ENCODE measurements at places on chromosomes 5 and 9. TPM values are rescaled to one million over a fixed set of nuclear protein-coding genes. Genes with fewer than 3 reads are reported as not detected.

Gene CCDC171
- 1.8 TPM for total RNA-seq

Gene PROB1
- total RNA-seq, result 3.1 TPM

Gene RANBP3L
- not detected for total RNA-seq

Gene MCTP1
- 29.3 TPM for total RNA-seq

Gene ABCA1
- total RNA-seq, result 0.15 TPM

Gene FAM174A
- total RNA-seq, result 15.4 TPM

Gene ADAMTS13
- total RNA-seq, result 6.1 TPM

- no peak for DNase-seq
Measured at GRCh38 chr5:131210151-131210510, 39.4 kb downstream of the LYRM7 start.

DNA sequence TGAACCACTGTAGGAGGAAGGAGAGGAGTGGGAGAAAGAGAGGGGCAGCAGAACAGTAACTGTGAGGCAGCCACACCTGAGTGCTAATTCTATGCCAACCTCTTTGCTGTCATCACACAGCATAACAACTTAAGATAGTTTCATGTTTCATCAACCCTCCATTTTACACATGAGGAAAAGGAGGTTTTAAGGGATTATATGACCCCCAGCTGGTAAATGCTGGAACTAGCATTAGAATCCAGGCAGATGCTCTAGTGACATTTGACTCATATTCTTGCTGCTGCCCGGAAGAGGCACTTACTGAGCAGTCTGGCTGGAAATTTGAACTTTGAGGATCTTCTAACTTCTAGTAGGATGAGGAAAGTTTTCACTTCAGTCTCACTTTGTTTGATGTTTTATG lies 24.1 kb upstream of the VLDLR start:
- DNase-seq, result no peak

GRCh38 chr5:83467371-83468035 lies 4.0 kb upstream of the VCAN start:
- DNase-seq, result no peak

DNA sequence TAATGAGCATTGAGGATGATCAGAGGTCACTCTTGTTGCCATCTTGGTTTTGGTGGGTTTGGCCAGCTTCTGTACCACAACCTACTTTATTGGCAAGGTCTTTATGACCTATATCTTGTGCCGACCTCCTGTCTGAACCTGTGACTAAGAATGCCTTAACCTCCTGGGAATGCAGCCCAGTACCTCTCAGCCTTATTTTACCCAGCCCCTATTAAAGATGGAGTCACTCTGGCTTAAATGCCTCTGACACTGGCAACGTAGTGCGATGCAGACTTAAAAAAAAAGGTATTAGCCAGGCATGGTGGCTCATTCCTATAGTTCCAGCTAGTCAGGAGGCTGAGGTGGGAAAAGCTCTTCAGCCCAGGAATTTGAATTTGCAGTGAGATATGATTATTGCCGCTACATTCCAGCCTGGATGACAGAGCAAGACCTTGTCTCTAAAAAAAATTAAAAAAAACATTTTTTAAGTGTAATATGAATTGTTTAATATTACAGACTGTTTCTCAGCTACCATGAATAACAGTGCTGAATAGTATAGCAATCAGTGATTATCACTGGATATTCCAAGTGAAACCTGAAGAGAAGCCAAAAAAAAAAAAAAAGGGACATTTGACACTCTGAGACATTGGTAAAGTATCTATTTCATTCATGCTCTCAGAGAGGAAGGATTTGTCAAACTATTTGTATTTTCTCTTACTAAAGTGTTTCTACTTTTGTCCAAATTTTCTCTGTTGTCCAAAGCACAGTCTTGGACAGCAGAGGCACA lies 18.3 kb upstream of the STOM start:
- DNase-seq, result no peak

DNA sequence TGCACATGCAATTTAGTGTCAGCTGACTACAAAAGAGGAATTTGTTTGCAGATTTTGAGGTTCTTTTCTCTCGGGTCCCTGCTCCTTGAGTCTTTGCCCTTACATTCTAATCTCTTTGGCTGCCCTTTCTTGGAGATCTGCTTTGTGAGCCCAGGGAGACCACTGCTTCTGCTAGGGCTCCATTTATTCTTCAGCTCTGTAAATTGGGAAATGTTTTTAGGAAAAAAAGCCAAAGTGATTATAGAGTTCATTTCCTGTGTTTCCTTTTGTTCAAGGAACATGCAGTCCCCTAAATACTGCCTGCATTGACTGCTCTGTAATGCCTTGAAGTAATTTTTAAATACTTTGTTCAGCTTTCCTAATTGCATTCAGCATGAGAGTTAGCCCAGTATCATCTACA lies 197.4 kb downstream of the CSNK1G3 start:
- DNase-seq, result no peak

- DNase-seq, result no peak
Measured at GRCh38 chr5:90329911-90330310, 79.6 kb downstream of the CETN3 start.

- peak; percentile 91 for DNase-seq
Measured at GRCh38 chr9:114082017-114082762, 4.1 kb upstream of the AMBP start.

GRCh38 chr5:171640480-171640879 lies 145.1 kb upstream of the SMIM23 start:
- no peak for DNase-seq

GRCh38 chr5:124652892-124653441 lies 93.5 kb downstream of the ZNF608 start:
- no peak for DNase-seq

DNA sequence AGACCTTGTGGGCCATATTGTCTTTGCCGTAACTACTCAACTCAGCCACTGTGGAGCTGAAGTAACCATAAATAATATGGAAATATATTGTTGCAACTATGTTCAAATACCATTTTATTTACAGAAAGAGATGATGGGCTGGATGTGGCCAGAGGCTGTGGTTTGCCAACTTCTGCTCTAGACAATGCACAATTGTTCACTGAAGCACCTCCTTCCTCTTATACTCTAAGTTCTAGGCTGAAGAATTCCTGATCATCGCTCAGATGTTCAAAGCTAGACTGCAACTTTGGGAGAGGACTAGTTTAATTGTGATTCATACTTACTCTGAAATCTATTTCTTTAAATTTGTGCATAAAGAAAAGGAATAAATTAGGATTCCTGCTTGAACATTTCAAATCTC lies 245.0 kb downstream of the TAF11L14 start:
- DNase-seq, result no peak

DNA sequence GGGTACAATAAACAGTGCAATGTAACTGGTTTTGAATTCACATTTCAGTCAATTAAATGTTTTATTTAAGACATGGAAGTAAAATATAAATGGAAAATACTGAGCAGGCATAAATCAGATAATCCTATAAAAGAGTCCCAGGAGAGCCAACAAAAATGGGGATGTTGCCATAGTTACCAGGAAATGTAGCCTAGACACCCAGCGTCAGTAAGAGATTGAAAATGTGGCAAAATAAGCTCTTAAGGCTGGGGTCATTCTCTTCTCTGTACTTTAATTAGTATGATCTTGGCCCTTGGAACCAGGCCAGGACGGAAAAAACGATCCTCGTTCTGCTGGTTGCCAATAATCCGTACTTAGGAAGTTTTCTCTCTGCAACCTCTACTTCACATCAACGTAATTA lies 18.9 kb upstream of the RASEF start:
- no peak for DNase-seq

DNA sequence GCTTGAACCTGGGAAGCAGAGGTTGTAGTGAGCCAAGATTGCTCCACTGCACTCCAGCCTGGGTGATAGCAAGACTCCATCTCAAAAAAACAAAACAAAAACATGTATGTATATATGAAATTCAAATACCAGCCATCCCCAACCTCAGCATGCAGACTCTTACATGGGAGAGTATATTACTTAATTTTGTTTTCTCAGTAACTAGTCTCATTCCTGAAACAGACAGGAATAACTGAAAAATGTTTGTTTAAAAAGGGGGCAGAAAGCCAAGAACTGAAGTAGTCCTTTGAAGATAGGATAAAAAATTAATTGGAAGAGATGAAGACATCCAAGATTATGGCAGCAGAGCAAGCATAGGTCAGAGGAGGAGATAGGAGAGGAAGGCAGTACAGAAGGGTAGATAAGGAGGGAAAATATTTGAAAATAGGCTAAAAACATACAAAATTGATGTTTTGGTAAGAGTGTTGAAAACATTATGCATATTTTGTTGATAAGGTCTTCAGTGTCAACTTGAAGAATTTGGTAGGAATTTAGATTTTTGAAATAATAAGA lies 309.9 kb downstream of the MAT2B start:
- DNase-seq, result no peak
